ENCODE measurements at places on chromosomes 3 and 15. TPM values are rescaled to one million over a fixed set of nuclear protein-coding genes. Genes with fewer than 3 reads are reported as not detected.

STAC gene
- 2.2 TPM for total RNA-seq

USP19 gene
- total RNA-seq, result 21.9 TPM

DCBLD2 gene
- 258 TPM for total RNA-seq

LRRN1 gene
- not detected for total RNA-seq

CCNL1 gene
- 41.0 TPM for total RNA-seq

SKOR1 gene
- total RNA-seq, result 0.05 TPM

ZNF35 gene
- total RNA-seq, result 6.4 TPM

B3GNT5 gene
- total RNA-seq, result 30.7 TPM

ROPN1 gene
- total RNA-seq, result not detected

GNAT1 gene
- not detected for total RNA-seq

UBL7 gene
- 40.7 TPM for total RNA-seq

HDC gene
- total RNA-seq, result 0.12 TPM

ATP13A5 gene
- not detected for total RNA-seq

SPTBN5 gene
- total RNA-seq, result 0.20 TPM

RAD18 gene
- total RNA-seq, result 15.5 TPM

CCDC39 gene
- total RNA-seq, result not detected

MORC1 gene
- total RNA-seq, result not detected

ZCWPW2 gene
- total RNA-seq, result 0.25 TPM

CCR9 gene
- total RNA-seq, result 0.03 TPM

KLF15 gene
- 0.73 TPM for total RNA-seq

FGF12 gene
- total RNA-seq, result 0.39 TPM

AHSG gene
- 0.13 TPM for total RNA-seq

DLL4 gene
- total RNA-seq, result 1.8 TPM

CRABP1 gene
- 0.68 TPM for total RNA-seq

MOBP gene
- not detected for total RNA-seq

SLC28A1 gene
- total RNA-seq, result 0.03 TPM

GOLGA8R gene
- total RNA-seq, result 0.16 TPM

CDCP1 gene
- total RNA-seq, result 10.0 TPM

CX3CR1 gene
- total RNA-seq, result 0.07 TPM

STAB1 gene
- 0.07 TPM for total RNA-seq

TTLL13 gene
- total RNA-seq, result 0.14 TPM

Measured in A549 treated with Hydrocortisone at 1 μM for 4 hours (cell line).